ENCODE measurements at places on chromosomes 4 and X. TPM values are rescaled to one million over a fixed set of nuclear protein-coding genes. Genes with fewer than 3 reads are reported as not detected.

EXOC1L gene
- total RNA-seq: not detected

LIMCH1 gene
- 17.9 TPM for total RNA-seq

ABRAXAS1 gene
- total RNA-seq: 16.3 TPM

PPID gene
- 30.7 TPM for total RNA-seq

UCHL1 gene
- total RNA-seq: 82.9 TPM

LEF1 gene
- not detected for total RNA-seq

RADX gene
- 0.09 TPM for total RNA-seq

FHIP1A gene
- under 0.01 TPM for total RNA-seq

SMIM10 gene
- total RNA-seq: 0.63 TPM

KCNIP4 gene
- total RNA-seq: not detected

CABS1 gene
- total RNA-seq: not detected

EMCN gene
- 40.8 TPM for total RNA-seq

MAGEA11 gene
- total RNA-seq: not detected

Measured in endothelial cell of coronary artery (primary cell).